CD4-positive, alpha-beta T cell treated with Interleukin-1 beta for 1 hour (primary cell): ENCODE measurements at places on chromosomes 3 and 15.

- no peak for DNase-seq
Observed at GRCh38 chr3:131072845-131073244, 46.2 kb downstream of the NEK11 start.

- no peak for DNase-seq
Observed at GRCh38 chr3:136404056-136404455, 153.9 kb downstream of the PCCB start.

- no peak for DNase-seq
Observed at GRCh38 chr15:58081891-58082290, 16.4 kb upstream of the ALDH1A2 start.

- no peak for DNase-seq
Observed at GRCh38 chr15:39430389-39430788, 150.5 kb upstream of the THBS1 start.

DNA sequence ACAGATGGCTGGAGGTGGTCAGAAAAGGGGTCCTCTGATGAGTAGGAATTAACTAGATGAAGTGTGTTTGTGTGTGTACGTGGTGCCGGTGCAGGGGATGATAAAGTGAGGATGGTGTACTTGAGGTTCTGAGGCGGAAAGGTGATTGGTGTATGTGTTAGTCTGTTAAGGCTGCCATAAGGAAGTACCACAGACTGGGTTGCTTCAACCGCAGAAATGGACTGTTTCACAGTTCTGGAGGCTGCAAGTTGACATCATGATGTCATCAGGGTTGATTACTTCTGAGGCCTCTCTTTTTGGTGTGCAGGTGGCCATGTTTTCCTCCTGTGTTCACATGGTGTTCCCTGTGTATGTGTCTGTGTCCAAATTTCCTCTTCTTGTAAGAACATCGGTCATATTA lies 202.4 kb upstream of the RGMA start:
- DNase-seq: no peak

DNA sequence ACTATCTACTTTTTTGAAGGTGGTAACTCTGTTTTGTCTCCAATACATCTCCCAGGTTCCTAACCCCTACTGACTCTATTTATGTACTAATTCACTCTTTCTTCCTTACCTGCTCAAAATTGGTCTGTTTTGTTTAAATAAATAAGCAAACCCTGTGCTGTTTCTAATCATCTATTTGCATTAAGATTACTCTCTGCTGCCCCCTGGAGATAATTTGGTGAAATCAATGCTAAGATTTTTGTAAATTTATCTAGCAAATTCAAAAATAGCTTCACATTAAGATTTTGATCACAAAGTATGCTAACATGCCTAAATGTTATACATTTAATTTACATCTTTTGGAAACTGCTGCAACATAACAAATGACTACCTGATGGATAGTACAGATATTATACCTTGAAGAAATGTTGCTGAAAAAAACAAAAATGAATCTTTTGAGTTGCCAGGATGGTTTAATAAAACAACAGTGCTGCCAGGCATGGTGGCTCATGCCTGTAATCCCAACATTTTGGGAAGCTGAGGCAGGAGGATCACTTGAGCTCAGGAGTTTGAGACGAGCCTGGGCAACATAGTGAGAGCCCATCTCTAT lies 4.4 kb upstream of the CD200R1 start:
- peak; percentile 69 for DNase-seq

- DNase-seq: no peak
Observed at GRCh38 chr15:69424748-69425413, 10.7 kb downstream of the KIF23 start.

DNA sequence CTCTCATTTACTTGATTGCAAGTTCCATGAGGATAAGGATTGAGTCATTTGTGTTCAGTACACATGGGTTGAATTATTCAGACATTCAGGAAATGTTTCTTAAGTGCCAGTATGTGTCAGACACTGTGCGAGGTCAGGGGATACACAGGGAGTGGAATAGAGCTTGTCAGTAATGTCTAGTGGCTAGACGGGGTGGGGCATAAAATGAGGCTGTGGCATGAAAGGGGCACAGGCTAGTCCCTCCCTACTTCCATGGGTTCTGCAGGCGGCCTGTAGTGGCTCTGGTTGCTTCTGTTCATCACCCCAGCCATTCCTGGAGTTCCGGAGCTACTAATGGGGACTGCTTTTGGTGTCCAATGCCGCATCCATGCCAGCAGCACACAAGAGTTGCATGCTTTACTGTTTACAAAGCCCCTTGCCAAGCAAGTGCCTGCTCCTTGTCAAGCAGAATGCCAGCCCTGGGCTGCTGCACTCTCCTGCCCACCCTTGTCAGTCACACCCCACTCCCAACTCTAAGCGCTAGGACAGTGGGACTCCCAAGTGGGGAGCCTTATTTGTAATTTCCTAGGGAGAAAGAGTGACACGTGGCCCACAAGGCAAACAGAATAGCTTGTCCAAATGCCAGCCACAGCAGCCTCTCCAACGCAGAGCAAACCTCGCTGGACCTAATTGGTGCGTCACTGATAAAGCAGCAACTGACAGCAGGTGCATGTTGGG lies 70.8 kb downstream of the RAB11A start:
- no peak for DNase-seq

DNA sequence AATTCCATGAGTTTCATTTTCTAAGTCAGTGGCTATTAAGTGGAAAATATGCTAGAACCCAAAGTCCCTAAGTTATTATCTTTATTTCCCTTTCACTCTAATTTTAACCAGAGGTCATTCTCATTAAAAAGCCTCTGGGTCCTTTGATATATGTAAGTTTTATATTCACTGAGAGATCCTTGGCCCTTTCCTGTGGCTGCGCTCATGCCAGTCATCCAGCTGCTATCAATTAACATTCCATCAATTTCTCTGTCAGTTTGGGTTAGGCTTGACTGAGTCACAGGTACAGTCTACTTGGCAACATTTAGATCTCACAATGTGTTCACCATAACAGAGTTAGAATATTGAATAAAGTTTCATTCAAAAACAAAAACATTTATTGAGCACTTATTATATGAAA lies 58.0 kb upstream of the FBN1 start:
- DNase-seq: no peak

DNA sequence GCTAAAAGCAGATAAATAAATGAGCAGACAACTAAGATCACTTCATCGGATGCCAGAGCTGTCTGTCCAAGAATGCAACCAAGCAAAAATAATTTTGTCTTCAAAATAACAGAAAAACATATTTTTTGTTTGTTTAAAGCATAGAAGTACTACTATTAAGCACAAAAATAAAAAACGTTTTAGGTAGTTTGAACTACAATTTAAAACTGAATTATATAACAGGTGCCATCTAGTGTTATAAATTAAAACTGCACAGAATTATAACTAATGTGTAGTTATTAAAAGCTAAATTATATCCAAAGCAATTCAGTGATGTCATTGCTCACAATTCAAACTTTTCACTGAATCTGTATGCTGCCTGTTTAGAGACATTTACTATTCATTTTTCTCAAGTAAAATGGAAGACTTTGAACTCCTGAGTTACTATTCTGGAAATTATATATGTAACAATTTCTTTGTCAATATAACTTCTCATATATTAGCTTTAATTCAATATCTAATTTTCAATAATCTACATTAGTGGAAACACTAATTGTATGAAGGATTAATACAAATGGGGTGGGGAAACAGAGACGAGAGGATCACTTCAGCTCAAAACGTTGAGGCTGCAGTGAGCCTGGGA lies 29.5 kb downstream of the LINS1 start:
- DNase-seq: no peak

GRCh38 chr15:55659481-55659880 lies 71.3 kb upstream of the PYGO1 start:
- no peak for DNase-seq

GRCh38 chr3:89217148-89217685 lies 109.8 kb downstream of the EPHA3 start:
- no peak for DNase-seq

GRCh38 chr15:43440721-43441281 lies 52.2 kb downstream of the TP53BP1 start:
- DNase-seq: peak; percentile 40

GRCh38 chr3:23241256-23241655 lies 38.1 kb downstream of the UBE2E2 start:
- no peak for DNase-seq

- DNase-seq: no peak
Observed at GRCh38 chr15:83053151-83053550, 13.9 kb downstream of the BTBD1 start.

DNA sequence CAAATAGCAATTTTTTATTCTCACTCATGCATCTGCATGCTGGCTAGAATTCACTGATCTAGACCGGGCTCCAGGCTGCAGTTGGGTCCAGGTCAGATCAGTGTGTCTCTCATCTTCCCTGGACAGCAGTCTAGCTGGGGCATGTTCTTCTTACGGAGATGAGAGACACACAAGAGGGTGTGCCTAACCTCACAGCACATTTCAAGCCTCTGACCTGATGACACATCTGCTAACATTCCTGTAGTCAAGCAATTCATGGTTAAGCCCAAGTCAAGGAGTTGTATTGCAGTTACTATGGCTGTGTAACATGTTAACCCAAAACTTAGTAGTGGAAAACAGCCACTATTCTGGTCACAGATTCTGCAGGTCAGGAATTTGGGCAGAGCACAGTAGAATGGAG lies 13.1 kb downstream of the BSN start:
- no peak for DNase-seq

DNA sequence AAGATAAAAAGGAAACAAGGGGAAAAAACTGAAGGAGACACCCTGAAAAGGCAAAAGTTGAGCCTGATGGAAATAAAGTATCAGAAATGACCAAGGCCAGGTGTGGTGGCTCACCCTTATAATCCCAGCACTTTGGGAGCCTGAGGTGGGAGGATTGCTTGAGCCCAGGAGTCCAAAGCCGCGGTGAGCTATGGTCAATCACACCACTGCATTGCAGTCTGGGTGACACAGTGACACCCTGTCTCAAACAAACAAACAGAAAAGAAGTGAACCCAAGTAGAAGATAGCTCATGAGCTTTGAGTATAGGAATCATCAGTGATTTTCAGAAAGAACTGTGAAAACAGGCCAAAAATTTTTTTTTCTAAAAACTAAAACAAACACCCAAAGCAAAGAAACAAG lies 26.4 kb upstream of the TBC1D23 start:
- no peak for DNase-seq

- DNase-seq: peak; percentile 60
Observed at GRCh38 chr15:77118882-77119321, 48.0 kb upstream of the TSPAN3 start.

DNA sequence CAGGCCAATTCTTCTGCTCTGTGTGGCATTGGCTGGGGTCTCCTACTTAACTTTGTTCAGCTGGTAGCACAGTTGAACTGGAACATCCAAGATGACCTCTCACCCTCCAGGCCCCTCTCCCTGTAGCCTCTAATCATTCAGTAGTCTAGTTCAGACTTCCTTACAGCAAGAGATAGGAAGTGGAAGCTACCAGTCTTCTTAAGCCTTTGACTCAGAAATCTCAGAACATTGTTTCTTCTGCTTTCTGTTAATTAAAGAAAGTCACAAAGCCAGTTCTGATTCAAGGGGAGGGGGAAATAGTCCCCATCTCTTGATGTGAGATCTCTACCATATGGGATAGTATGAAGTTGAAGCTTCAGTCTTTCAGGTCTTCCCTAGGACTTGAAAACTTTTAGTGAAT lies 18.8 kb upstream of the SACM1L start:
- no peak for DNase-seq

GRCh38 chr15:82551646-82552247 lies 11.5 kb upstream of the RPS17 start:
- no peak for DNase-seq

DNA sequence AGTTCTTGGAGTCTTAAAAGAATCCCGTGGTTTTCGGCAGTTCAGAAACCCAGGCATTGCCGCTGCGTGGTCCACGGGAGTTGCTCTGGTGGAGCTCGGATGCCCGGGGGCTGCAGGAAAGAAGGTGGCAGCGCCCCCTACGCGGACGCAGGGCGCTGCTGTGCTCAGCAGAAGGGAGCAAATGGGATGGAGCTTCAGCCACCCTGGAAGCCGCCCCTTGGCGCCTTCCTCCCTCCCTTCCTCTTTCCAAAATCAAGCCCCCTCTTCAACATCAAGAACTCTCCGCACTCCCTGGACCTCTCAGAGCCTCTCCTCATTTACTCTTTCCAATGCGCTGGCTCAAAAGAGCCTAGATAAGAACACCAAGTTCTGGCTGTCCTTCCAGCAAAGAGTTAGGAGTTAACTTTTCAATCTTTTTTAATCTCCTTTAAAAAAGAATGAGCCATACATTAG lies 880 bp upstream of the CHRNA7 start:
- DNase-seq: no peak

- no peak for DNase-seq
Observed at GRCh38 chr3:13332158-13332557, 88.0 kb downstream of the NUP210 start.

DNA sequence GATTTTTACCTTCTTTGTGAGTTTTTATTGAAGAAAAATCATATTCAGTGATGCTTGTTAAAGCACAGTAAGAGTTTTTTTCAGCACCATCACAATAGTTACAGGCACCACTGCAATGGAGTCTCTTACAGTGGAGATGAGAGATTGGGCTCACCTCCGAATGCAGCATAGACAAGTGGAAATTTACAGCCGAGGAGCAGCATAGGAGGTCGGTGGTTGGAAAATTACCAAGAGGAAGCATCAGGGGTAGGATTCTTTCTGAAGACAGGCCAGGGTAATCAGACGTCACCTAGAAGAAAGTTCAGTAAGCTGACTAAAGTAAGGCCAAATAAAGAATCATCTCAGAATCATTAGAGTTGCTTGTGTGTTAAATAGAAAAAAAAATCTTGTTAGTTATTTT lies 491.6 kb downstream of the RBMS3 start:
- DNase-seq: no peak

DNA sequence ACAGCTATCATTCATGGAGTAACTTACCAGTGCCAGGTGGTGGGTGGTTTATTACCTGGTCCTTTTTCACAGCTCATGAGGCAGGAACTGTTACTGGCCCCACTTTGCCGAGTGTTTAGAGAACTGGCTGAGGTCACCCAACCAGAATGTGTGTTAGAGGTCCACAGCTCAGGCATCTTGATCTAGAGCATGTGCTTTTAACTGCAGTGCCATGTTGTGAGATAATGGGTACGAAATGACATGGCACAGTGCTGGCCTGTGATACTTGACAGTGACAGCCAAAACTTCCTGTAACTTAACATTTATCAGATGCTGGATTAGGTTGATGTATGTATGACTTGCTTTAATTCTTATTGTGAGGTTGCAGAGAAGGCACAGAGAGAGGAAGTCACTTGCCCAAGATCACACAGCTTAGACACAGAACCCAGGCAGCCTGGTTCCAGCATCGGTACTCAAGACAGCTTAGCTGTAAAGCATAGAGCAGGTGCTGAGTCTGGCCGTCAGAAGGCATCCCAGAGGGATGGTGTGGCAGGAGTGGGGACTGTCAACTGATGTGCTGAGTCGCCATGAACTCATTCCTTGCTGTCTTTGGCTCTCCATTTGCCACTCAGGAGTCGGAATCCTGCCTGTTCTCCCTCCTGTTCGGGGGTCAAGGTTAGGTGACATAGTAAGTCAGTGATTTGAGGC lies 9.6 kb downstream of the MCM2 start:
- no peak for DNase-seq
